ENCODE measurements at places on chromosomes 16 and 17.

GRCh38 chr17:30429155-30429554 is 48.1 kb upstream of the GOSR1 start:
- DNase-seq, result peak; percentile 19

DNA sequence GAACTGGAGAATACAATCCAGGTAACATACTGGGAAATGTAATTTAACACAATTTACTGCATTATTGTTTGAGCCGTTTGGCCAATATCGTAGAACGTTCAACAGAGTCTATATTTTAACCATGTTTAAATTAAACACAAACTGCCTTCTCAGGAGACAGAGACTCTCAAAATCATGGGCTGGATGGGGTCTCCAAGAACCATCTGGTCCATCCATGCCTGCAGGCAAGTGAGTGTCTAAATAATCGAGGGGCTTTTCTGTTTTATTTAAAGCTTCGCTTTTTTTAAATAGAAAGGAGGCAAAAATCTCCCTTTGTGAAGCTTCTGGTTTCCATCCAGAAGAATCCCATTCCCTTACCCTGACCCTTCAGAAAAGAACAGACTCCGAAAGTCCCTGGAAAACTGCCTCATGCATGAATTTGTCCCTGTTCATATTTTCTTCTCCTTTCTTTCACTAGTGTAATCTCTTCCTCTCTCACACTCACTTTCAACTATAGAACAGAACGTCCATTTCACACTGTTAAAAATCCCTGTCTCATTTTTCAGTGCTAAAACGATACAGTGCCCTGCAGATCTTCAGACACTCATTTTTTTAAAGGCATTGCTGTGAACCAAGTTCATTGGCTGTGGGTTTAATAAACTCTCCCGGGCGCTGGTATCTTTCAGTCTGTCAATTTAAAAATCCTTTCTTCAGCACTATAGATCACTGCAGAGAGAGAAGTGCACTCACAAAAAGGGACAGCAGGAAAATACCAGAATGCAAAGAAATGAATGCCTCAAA is 111.4 kb upstream of the TOM1L1 start:
- DNase-seq, result no peak

DNA sequence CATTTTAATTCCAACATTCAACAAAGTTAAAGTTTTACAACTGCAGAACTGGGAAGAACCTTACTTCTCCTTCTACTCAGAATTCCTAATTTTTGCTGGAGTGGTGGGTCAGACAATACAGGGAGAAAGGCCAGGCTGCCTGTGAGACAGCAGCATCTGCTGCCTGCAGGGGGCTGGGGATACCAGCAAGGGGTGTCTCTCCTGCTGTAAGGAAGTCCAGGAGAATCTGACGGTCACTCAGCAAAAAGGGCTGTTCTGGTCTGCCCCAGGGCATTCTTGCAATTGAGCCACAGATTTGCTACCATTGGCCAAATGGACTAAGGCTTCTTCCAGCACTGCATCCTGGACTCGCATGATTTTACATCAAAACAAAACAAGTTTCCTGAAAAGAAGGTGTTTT is 426.6 kb upstream of the CDH11 start:
- DNase-seq, result no peak

DNA sequence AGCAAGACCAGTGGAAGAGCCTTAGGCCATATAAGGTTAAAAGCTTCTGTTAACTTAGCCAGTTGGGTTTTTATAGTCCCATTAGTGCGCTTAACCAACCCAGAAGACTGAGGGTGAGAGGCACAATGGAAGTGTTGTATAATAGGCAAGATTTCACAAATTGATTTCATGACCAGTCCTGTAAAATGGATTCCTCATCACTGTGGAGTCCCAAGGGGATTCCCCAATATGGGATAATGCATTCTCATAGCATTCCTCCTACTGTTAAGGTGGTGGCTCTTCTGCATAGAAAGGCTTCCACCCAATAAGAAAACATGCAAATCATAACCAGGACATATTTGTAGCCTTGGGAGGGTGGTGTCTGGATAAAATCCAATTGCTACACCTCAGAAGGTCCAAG is 22.1 kb upstream of the B4GALNT2 start:
- no peak for DNase-seq

DNA sequence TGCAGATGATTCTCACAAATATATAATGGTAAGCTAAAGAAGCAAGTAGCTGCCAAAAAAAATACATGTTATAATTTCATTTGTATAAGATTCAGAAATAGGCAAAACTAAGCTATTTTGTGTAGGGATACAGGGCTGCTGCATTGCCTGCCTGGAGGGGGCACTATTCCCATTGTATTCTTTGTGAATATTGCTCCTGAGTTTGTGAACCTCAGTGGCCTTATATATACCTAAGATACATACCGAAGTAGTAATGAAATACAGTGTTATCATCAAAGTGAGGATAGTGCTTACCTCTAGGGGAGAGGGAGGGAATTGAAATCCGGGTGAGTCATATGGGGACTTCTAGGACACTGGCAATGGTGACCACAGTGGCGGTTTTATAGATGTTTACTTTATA is 53.5 kb downstream of the C17orf58 start:
- no peak for DNase-seq

DNA sequence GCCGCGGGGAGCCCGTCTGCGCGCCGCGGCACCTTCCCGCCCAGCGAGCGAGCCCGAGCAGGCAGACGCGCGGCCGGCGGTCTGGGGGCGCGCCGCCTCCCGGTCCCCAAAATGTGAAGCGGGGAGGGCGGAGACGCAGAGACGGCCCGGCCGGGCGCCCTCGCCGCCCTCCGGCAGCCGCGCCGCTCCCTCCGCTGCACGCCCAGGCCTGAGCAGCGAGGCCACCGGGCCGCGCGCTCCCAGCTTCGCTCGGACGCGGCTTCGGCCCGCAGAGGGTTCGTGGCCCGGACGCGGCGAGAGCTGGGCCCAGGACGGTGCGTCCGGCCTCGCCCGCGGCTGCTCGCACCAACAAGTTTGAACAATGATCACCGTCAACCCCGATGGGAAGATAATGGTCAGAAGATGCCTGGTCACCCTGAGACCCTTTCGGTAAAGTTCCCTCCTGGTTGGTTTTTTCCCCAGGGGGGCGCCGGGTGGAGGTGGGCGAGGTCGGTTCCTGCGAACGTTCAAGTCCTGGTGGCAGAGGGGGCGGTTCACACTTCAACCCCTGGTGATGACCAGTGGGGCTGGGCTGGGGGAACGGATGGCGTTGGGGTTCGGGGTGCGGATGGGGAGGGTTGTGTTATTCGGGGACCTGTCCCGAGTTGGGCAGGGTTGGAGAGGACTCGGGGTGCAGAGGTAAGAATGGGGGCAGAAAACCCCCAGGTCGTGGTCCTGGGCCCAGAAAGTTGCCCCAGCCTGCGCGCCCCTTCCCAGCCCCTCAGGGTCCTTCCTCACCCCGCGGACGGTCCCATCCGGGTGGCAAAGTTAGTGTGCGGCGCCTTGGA is 678 bp downstream of the MGAT5B start:
- DNase-seq, result no peak

GRCh38 chr16:31179219-31179746 is 656 bp upstream of the FUS start:
- DNase-seq, result no peak

DNA sequence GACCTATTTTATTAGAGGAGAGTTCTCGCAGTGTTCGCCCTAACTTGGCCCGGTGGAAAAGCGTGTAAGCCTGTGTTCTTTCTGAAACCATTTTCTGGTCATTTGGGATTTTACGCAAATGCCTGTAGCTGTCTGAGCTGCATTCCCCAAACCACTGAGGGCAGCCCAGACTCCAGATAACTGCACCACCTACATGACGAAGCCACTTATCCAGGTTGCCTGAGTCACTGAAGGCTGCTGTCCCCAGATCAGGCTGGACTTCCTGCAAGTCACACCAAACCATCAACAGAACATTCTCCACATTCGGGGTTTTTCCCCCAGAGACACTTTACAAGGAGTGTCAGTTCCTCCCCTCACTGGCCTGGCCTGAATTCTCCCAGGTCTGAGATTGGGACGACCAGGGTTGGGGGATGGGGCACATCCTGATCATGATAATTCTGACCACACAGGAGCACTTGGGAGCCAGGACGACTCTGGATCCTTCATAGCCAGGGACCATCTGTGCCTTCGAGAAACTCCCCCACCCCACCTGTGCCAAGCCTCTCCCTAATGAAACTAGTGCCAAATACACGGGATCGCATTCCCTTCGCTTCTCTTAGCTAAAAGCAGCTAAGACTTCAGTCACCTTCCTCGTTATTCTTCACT is 2.3 kb downstream of the RPRML start:
- DNase-seq, result no peak

DNA sequence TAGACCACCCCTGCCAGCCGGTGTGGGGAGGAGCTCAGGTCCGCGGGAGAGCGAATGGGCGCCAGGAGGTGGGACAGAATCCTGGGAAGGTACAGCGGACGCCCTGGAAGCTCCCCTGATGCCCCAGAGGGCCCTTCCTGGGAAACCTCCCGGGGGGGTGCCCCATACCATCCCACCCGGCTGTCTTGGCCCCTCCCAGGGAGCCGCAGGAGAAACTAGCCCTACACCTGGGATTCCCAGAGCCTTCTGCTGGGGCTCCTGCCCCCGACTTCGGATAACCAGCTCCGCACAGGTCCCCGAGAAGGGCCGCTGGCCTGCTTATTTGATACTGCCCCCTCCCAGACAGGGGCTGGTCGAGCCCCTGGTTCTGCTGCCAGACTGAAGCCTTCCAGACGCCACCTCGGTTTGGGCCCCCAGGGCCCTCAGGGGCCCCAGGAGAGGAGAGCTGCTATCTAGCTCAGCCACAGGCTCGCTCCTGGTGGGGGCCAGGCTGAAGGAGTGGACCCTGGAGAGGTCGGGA is 3.0 kb upstream of the CBX4 start:
- DNase-seq, result no peak

DNA sequence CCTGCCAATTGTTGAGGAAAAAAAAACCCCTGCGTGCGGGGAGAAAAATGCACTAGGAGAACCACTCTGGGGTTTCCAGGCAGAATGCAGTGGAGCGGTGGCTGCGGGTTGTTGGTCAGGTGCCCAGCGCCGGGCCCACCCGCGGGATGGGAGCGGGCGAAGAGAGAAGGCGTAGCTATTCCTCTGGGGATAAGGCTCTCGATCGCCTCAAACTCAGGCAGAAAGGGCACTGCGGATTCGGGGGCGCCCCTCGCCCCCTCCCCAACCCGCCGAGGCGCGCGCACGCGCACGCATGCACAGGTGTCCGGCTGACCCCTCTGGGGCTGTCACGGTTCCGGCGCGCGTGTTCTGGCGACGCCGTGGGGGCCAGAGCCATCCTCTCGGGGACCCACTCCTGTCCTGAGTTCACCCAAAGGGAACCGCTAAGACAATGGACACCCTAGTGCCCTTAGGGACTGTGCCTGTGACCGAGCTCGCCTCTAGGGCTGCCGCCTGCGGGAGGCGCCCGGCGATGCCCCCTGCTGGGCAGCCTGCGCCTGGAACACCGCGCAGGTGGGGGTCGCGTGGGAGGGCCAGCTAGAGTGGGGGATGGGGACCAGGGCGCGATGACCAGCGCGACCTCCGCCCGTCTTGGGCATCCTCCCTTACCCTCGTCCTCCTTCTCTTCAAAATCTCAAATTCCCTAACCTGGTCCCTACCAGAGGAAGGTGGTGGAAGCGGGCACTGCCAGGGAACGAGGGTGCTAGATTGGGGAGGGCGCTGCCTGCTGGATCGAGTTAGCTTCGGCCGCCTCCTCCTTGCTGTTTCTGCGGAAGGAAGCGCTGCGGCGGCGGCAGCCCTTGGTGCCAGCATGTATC is 14.4 kb upstream of the CBX8 start:
- DNase-seq, result no peak

Data from femur (tissue), 1 donor.